ENCODE measurements at places on chromosomes 6 and 20. TPM values are rescaled to one million over a fixed set of nuclear protein-coding genes. Genes with fewer than 3 reads are reported as not detected.

BPIFA1 gene
- not detected for total RNA-seq

KCNS1 gene
- 0.07 TPM for total RNA-seq

NKX2-2 gene
- 15.5 TPM for total RNA-seq

GRCh38 chr20:58075586-58076345 lies 152.7 kb downstream of the ANKRD60 start:
- DNase-seq: no peak

ROS1 gene
- 0.22 TPM for total RNA-seq

GRCh38 chr6:146915671-146916127 lies 288.5 kb upstream of the STXBP5 start:
- DNase-seq: no peak

DNA sequence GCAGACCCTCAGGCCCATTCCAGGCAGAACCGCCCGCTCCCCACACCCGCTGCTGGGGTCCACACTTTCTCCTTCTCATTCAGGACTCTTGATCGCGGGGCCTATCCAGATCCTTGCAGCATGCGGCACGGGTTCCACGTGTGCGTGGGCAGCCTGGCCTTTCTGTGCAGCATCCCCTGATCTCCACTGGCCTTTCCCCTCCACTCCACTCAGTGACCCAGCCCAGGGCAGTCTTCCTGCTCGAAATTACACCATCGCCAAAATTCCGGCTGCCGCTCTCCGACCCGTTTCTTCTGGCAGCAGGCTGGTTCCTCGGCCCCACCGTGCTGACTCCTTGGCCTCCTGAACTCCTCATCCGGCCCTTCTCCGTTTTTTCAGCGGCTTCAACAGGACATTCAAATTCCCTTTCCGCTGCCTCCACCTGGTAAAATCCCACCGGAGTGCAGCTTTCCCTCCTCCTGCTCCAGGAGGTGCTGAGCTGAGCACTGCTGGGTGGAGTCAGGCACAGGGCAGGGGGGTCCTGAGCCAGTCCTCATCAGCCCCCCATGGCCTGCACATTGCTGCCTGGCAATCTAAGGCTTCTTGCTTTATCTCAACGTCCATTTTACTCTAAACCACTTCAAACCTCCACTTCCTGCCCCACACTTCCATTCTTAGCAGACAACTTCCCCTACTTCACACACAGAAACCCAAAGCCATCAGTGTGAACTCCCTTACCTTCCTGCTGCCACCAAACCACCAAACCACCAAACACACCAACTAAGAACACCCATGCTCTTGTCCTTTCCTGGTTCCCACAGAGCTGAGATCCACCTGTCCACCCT lies 9.0 kb downstream of the SFT2D1 start:
- no peak for DNase-seq

- no peak for DNase-seq
Observed at GRCh38 chr20:25247000-25247517, 826 bp upstream of the PYGB start.

- DNase-seq: no peak
Observed at GRCh38 chr6:111721753-111722154, 116.1 kb upstream of the TRAF3IP2 start.

- DNase-seq: no peak
Observed at GRCh38 chr20:38806855-38807655, 1.6 kb downstream of the PPP1R16B start.

SPEF1 gene
- 1.7 TPM for total RNA-seq

DNA sequence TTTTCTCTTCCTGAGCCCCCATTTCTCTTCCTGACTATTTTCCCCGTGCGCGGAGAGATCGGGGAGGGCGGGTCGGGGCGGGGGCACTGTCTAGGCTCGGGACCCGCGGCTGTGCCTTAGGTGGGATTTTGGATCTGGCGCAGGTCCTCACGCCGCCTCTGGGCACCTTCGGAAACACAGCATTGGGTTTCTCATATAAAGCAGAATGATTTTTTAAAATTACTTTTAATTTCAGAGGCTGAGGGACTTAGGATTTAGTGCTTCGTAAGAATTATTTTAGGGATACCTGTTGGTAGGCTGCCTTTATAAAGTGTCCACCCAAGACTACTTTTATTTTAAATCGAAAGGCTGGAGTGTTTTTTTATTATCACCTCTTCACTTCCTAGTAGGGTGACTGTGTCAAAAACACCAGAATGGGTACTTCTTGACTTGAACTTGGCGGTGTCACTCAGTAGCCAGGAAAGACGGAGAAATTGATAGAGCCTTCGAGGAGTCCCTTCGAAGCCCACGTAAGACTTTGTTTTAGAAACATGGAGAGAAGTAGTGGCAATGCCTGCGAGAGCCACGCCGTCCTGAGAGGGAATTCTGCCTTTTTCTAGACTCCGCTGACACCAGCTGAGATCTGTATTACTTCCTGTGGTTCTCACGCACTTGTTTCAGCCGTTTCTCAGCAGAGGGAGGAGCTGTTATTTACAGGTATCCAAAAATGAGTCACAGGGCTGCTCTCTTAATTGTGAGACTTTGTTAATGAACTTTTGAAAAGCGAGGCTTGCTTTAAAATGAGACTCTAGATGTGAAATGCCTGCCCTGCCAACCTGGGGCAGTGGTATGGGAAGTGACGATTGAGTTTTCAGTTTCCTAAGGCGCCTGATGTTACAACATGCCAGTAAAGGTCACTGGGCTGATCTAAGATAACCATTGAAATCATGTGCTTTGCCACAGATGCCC lies 667 bp downstream of the STX11 start:
- DNase-seq: peak; percentile 22

- no peak for DNase-seq
Observed at GRCh38 chr6:89492025-89492640, 59.2 kb downstream of the ANKRD6 start.

ULBP1 gene
- total RNA-seq: 0.64 TPM

- no peak for DNase-seq
Observed at GRCh38 chr6:158367816-158368215, 55.6 kb downstream of the TULP4 start.

- DNase-seq: no peak
Observed at GRCh38 chr20:44642203-44643153, 9.0 kb downstream of the ADA start.

- no peak for DNase-seq
Observed at GRCh38 chr20:40571639-40572038, 117.4 kb downstream of the MAFB start.

DNA sequence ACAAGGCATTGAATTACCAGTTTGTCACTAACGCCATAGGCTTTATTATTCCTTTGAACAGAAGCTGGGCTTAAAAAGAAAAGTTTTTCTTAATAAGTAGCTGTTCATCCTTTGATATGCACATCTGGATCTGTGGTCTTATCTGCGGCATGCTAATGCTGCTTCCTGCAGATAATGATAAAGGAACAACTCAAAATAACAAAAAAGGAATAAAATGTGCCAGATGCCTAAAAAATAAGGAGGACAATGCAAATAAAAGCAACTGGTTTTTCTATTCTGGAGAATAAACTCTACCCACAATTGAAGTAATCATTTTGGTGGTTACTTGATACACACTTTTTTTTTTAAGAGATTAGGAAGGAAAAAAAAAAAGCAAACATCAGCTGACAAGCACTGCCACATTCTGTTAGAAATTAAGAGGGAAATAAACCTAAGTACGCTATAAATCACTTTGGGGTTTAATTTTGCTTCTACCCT lies 156.8 kb upstream of the SALL4 start:
- DNase-seq: no peak

GRCh38 chr6:52544602-52545405 lies 32.1 kb downstream of the TRAM2 start:
- no peak for DNase-seq

DNA sequence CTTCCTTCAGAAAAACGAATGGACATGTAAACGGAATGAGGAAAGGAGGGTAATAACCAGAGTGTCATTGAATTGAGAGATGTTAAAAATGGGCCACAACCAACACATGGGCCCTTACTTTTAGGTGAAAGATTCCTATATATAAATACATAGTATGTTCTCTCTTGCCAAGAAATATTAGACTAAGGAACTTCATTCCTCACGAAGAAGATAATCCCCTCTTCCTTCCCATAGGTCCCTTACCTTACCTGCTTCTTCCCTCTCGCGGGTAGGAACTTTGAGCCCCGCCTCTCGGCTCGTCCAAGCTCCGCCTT lies 295 bp upstream of the TBC1D22B start:
- DNase-seq: no peak

GRCh38 chr6:72890671-72891070 lies 268.8 kb downstream of the KCNQ5 start:
- DNase-seq: no peak

DNA sequence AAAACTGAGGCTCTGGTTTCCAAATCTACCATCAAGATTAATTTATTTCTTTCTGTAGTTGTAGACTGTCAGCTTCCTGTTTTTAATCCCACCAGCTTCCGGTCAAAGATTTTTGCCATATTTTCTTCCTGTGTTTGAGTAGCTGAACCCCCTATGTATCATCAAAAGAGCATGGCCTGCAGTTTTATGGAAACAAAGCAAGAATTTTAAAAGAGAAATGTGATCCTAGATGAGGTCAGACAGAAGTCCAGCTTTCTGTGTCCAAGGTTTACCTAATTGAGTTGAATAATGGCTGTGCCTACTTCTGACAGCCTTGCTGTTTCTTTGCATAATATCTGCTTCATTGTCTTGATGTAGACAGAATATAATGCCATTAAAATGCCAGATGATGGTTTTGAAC lies 163.7 kb downstream of the CARMIL1 start:
- no peak for DNase-seq

- no peak for DNase-seq
Observed at GRCh38 chr6:24968783-24969182, 33.0 kb upstream of the RIPOR2 start.

PKHD1 gene
- total RNA-seq: 1.3 TPM

- DNase-seq: no peak
Observed at GRCh38 chr6:149909701-149910470, 12.0 kb upstream of the RAET1E start.

HLA-C gene
- total RNA-seq: 137 TPM

SLC13A3 gene
- total RNA-seq: 5.0 TPM

DNA sequence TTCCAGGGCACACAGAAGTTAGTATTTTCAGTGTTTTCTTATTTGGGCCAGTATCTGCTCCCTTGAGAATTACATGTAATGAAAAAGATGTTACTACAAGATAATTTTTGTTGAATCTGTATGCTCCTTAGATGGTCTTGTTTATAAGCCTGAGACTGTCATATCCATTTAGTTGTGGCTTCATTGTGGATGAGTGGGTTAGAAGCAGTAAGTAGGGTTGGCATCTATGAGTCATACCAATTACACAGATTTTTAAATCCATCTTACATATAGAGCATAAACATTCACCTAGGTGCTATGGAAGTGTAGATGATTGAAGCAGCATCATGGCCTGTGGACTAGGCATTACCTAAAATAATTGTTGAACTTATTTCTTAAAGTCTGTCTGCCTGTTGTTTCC lies 13.5 kb upstream of the BAG2 start:
- no peak for DNase-seq

KIAA1586 gene
- total RNA-seq: 23.0 TPM

Measured in progenitor cell of endocrine pancreas (in vitro differentiated cells).